ENCODE measurements at places on chromosomes 13 and 19.

DNA sequence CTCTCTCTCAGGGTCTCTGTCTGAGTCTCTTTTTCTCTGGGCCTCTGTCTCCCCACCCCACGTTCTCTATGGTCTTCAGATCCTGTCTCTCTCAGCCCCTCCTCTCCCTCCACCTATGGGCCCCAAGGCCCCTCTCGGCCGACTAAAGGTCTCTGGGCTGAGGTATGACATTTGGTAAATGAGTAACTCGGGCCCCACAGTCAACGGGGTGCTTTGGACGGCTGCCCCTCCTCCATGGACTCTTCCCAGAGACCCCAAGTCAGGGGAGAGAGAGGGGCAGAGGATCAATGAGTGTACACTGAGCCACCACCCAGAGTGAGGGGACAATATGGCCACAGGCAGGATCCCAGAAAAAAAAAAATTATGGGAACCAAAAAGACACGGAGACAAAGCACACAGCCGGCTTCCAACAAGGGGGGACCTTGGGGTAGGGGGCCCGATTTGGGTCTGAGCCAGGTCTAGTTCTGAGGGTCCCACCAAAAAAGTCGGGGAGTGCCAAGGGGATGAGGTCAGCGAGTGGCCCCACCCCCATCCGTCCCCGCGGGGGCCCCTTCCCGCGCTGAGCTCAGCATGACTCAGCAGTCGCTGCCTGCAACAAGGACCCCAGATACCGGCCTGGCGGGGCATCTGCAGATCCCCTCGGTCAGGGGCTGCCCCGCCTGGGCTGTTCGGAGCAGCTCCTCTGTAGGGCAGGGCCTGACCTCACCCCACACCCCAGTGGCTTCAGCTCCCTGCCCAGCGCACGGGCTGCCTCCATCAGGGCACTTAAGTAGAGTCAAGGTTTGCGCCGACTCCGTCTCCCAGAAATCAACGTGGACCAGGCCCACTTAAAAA is 1.5 kb upstream of the FTL start:
- no peak for DNase-seq

DNA sequence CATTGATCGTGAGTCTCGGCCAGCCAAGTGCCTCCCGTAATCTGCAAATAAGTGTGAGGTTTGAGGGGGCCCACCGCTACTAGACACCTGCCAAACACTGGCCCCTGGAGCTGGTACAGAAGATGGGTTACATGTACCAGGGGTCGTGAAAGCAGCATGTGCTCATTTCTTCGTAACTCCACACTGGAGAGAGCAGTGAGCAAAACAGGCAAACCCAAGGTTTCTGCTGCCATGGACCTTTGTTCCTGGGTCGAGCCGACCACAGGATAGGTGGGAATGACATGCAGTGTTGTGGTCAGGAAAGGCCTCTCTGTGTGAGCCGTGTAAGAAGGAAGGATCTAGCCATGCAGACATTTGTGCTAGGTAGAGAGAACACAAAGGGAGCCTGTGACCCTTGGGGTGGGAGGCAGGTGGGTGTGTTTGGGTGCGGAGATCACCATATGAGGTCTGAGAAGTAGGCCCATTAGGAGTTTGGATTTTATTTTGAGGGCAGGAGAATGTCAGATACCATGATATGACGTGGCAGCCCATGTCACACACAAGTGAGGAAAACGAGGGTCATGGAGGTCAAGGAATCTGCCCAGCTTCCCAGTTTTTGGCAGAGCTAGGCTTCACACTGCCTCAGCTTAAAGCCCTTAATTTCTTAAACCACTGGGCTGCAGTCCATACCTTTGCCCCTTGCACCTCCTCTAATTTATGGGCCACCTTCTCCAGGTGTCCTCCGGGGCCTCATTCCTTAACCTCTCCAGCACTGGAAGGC is 919 bp downstream of the GTF3A start:
- DNase-seq: no peak

- DNase-seq: no peak
These were observed 677 bp downstream of the TGDS start for GRCh38 chr13:94595001-94595949.

GRCh38 chr13:44848920-44849676 is 140.2 kb downstream of the NUFIP1 start:
- DNase-seq: no peak

- no peak for DNase-seq
These were observed 14.4 kb upstream of the SACS start for GRCh38 chr13:23447927-23448326.

DNA sequence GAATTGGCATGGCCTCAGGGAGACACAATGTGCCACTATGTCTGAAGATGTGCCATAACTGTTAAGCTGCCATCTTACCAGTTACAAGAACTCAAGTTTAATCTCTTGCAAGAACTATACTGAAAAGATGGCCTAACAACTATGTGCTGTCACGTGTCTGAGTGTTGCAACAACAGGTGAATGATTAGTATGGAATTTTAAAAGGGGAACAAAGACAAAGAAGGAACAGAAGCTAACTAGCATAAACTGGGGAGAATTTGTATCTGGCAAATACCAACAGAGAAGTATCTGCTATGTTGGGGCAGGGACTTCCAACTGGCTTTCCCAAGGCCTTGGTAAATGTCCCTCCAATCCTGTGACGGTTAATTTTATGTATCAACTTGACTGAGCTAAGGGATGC is 11.5 kb upstream of the ACOD1 start:
- DNase-seq: no peak

DNA sequence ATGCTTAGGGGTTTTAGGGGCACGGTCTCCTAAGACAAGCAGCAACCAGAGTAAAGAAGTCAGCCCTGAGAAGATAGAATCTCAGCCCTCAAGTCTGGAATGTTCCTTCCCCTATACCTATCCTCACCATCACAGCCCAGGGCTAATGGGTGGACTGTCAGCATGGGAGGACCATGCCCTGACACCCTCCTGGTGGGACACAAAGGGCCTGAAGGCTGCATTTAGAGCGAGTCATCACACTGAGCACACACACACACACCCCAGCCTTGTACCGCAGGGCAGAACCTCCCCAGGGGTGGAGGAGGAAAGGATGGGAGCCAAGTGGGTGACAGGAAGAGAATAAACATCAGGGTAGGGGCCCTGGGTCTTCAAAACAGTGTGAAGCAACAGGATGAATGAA is 174.8 kb upstream of the SERP2 start:
- DNase-seq: no peak

DNA sequence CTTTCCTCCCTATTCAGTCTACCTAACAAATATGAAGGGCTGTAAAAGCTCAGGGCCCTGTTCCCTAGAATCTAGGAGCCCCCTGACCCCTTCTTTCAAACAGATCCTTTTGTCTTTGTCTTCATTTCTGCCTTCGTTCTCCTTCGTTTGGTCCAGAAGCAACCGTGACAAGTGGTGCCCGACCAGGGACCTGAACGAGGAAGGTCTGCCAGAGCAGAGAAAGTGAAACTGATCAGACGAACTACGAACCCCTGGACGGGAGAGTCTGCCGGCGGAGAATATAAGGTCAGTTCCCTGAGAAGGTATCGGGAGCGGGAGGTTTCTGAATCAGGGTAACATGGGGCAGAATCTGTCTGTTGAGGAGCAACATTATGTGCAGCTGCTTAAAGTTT is 751 bp downstream of the ERVK3-1 start:
- DNase-seq: no peak

- no peak for DNase-seq
These were observed 77.4 kb upstream of the PCDH8 start for GRCh38 chr13:52925775-52926285.

DNA sequence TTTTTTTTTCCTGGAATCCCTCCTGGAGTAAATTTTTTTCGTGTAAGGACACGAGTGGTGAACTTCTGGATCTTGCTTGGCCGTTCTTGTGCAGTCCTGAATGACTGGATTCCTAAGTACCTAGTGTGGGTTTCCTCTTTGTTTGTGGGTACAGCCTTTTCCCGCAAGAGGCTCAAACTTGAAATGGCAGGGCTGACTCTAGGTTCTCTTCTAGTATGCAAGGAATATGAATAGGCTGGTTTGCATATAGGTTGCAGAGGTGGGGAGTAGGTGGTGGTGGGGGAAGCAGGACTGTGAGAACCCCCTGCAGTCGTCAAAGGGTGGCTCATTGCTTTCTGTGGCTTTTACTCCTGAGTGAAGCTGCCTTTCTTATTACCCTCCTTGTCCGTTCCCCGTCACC is 13.6 kb downstream of the UBAC2 start:
- DNase-seq: no peak

DNA sequence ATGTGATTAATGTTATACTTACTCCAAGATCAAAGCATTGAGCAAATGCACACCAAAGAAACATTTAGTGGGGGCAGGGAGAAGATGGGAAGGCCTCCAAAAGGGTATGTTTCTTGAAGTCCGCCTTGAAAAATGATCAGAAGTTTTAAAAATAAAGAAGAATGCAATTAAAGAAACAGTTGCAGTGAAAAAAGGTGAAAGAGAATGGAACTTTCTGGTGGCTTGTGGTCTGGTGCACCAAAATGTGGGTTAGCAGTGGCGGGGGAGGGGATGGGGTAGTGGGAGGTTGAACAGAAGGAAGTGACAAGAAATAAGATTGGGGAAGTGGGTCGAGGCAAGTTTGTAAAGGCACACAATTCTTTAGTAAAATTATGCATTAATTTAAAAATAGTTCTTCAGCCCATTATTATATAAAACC is 2.5 kb downstream of the LCP1 start:
- DNase-seq: no peak

DNA sequence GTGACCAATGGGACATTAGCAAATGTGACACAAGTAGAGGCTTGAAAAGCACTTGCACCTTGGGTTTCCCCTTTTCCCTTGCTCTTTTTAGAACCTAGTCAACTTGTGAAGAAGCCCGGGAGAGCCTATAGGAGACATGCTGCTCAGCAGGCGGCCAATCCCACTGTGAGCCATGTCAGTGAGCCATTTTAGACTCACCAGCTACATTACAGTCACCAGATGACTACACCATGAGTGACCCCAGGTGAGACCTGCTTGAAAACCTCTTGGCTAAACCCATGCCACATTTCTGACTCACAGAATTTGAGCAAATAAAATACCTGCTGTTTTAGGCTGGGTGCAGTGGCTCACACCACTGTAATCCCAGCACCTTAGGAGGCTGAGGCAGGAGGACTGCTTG is 317.5 kb downstream of the KLF12 start:
- DNase-seq: no peak

DNA sequence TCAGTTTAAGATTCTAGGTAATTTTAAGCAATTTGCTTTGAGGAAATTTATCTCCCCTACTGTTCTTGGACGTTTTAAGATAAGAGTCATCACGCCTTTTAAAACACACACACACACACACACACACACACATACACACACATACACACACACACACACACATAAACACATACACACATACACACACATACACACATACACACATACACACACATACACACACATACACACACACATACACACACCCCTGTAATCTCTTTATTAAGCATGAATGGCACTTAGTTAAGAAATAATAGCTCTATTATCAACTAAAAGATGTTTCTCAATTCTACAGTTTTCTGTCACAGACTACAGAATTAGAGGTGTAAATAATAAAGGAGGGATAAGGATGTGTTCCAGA is 49.2 kb downstream of the EFNB2 start:
- no peak for DNase-seq

DNA sequence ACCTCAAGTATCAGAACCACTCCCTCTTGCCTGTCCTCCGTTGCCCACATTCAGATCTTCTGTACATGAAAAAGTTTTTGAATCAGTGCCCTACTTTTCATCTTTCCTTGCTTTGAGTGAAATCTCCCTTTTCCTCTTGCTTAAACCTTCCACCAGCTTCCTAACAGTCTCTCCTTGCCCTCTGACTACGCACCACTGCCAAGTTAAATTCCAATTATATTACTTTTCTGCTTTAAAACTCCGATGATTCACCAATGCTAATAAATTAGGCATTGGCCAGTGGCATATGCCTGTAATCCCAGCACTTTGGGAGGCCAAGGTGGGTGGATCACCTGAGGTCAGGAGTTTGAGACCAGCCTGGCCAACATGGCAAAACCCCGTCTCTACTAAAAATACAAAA is 30.7 kb upstream of the RFXAP start:
- DNase-seq: no peak

- no peak for DNase-seq
These were observed 137.5 kb downstream of the SIPA1L3 start for GRCh38 chr19:38044267-38045111.

DNA sequence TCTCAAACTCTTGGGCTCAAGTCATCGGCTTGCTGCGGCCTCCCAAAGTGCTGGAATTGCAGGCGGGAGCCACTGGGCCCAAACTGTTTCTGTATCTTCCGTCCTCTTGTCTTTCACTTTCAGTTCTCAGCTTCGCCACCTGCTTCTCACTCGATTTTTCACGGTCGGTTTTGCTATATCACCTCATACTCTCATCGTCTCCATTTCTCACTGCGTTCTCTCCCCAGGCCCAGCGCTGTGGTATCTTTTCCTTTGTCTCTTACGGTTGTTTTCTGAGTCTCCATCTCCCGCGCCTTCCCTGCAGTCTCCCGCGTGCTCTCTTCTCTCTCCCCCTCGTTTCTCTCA is 14.9 kb downstream of the SSC5D start:
- DNase-seq: no peak
